ENCODE measurements at places on chromosomes 7 and 10.
A peak's percentile ranks its signal among the peaks of the same experiment; 100 is the strongest.

DNA sequence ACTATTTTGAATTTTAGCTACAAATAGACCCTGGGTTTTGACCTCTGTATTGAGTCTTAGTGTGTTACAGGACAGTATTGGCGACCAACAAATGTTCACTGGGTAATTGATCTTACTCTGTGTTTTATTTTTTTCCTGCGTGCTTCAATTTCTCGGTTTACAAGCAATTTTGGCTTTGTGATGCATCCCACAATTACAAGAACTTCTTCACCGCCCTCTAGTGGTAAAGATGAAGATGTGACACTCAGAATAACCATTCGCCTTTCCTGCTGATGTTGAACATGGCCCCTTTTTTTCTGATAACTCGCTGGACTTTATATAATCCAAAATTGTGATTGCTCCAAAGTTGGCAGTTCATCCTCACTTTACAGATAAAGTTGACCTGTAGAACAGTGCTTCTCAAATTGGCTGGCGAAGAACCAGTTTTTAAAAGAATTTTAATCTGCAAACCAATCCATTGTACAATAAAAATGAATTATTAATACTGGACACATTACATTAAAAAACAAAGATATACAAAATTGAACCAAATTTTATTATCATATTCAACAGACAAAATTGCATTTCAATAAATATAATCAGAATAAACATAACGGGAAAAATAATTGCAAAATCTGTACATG lies 20.2 kb upstream of the SMC3 start:
- no peak for DNase-seq

GRCh38 chr10:102832987-102833386 lies 4.2 kb downstream of the CYP17A1 start:
- DNase-seq: no peak

GRCh38 chr7:9557853-9558252 lies 1124.4 kb downstream of the NXPH1 start:
- DNase-seq: no peak

DNA sequence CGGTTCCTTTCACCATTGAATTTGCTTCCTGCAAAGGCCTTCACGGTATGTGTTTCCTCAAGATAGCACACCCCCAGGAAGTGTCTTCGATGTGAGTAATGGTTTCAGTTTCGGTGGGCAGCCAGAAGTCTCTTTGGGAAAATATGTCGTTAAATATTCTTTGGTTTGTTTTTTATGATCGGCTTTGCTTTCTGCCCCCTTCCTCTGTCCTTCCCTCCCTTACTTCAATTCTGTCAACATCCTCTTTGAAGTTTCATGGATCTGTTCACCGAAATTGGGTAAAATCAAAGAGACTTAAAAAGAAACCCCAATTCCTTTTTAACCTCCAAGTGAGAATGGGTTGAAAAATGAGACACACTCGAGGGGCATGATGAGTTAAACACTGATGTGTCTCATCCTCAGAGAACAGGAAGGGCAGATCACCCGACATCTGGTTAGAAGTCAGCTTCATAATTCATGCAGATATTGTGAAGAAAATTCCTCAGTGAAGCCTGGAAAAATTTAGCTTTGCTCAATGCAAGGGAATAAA lies 170.8 kb upstream of the HABP2 start:
- DNase-seq: no peak

DNA sequence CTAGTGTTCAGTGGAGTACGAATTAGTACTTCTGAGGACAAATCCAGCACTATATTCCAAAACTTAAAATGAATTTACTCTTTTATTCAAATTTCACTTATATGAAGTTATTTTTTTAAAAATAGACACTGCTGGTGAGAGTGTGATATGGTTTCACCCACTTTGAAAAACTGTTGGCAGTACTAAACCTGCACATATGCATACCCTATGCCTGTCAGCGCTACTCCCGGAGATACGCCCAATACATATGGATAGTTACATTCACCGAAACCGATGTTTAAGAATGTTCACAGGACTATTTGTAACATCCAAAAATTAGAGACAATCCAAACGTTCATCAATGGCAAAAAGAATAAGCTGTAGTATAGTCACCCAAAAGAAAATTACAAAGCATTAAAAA lies 69.6 kb downstream of the UBE2H start:
- DNase-seq: no peak

DNA sequence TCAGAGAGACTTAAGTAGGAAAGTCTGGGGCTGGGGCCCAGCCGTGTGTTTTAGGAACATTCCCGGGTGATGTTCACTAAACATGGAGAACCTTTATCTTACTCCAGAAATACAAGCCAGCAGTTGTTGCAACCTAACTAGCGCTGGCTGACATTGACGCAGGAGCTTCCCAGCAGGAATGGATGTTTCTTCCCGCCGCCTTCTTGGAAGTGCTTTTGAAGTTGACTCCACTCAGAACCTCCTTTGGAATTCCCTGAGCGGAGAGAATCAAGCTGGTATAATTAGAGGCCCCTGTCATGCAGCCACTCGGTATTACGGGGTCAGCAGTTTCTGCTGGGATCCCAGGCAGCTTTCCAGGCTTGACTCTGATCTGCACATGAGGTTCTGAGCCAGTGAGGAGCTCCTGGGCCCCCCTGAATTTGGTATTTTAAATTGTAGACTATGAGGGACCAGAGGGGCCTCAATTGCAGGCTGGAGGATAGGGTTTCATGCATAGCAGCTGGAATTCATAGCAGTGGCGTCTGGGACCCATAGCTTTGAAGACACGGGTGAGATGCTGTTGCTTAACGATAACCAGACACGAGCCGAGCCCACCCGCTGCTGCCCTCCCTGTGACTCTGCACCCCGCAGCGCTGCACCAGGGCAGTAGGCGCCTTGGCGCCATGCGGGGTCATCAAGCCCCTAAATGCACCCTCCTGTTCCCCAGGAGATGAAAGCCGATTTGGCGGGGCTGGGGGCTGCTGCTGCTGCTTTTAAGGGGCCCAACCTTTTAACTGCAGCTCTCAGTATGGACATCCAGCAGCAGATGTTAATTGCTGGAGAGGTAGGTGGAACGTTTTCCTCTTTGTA lies 61.8 kb downstream of the EEPD1 start:
- no peak for DNase-seq

- no peak for DNase-seq
Measured at GRCh38 chr7:8135417-8135816, 126.5 kb downstream of the ICA1 start.

- no peak for DNase-seq
Measured at GRCh38 chr10:75127471-75127870, 16.0 kb downstream of the SAMD8 start.

DNA sequence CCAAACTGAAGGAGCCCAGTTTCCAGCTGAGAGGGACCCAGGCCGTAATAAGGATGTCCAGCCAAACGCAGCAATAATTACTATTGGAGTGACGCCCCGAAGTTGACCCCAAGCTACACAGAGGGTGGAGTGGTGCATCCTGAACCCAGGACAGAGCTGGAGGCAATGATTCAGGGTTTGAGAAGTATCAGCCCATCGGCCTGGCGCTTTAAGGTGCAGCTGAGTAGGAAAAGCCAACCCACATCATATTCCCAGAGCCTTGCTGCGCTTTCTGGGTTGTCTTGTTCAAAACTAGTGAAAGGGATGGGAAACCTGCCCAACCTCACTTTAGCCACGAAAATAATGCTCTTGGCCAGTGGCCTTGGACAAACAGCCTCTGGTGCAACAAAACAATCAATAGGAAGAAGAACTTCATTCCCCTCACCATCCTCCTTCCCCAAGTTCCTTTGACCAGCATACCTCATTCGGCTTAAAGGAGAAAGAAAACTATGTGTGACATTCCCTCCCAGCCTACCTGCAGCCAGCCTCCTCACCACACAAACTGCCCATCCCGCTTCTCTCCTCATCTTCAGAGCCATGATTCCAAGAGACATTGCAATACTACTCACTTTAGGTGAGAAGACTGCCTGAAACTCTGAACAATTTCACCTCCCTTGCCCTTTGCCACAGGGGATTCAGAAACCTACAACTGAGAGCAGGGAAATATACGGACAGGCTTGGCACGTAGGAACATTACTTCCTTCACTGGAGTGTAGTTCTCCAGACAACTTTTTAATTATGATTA lies 217.2 kb upstream of the MKLN1 start:
- peak; percentile 33 for DNase-seq

DNA sequence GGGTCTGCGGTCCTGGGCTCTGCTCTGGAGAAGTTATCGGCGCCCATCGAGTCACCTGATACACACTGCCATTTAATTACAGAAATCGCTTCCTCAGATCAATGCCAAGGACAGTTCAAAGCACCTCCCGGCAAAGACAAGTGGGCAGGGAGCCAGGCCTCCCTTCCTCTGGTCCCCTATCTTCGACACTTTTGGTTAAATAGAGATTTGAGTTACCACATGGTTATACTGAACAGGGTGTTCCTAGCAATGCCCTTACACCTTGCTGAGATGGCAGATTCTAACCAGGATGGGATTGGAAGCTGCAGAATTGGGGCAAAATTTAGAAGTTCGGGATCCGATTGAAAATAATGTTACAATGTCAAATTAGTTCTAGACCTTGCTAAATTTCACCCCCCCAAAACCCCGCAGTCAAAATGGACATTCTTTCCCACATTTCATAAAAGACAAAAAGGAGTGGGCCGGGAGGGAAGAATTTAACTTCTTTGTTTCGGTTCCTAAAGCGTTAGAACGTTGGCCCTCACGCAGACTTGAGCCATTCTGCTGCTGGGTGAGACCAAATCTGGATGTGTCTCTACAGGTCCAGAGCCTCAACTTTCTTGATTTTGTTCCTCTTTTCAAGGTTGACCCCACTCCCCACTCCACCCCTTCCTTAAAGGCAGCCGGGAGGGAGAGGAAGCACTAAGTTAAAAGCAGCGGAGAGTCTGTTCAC lies 2.2 kb upstream of the DLX5 start:
- DNase-seq: no peak

GRCh38 chr10:10956681-10957542 lies 60.8 kb upstream of the CELF2 start:
- no peak for DNase-seq

- DNase-seq: peak; percentile 25
Measured at GRCh38 chr10:3241274-3241921, 68.8 kb upstream of the PITRM1 start.

GRCh38 chr10:101450277-101451080 lies 96.5 kb downstream of the BTRC start:
- no peak for DNase-seq

GRCh38 chr10:125048094-125048864 lies 106.4 kb downstream of the ZRANB1 start:
- peak; percentile 95 for DNase-seq

GRCh38 chr10:97873569-97873968 lies 23.9 kb downstream of the GOLGA7B start:
- DNase-seq: no peak

DNA sequence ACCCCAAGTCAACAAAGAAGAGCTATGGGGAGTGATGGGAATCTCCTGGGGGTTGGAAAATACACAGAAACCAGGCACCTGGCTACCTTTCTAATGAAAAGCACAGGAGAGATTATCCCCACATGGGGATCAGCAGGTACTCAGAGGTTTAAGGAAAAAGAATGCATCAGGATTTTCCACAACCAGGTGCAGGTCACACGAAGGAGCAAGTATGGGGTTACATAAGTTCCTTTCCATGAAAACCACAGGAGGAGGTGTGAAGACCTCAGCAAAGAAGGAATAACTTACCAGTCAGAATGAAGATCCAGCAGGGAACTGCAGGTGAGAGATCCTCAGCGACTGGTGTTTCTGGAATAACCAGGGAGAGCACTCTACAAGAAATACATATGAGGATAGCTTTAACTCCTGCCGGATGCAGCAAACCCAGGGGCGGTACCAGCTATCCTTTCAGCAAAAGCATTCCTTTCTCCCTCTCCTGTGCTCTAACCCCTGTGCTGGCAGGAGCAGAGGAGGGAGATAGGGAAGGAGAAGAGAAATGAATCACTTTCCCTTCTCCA lies 116.7 kb upstream of the TMEM106B start:
- DNase-seq: no peak

- DNase-seq: no peak
Measured at GRCh38 chr7:94701555-94701973, 45.6 kb upstream of the SGCE start.

- no peak for DNase-seq
Measured at GRCh38 chr7:129238546-129238945, 13.7 kb downstream of the AHCYL2 start.

DNA sequence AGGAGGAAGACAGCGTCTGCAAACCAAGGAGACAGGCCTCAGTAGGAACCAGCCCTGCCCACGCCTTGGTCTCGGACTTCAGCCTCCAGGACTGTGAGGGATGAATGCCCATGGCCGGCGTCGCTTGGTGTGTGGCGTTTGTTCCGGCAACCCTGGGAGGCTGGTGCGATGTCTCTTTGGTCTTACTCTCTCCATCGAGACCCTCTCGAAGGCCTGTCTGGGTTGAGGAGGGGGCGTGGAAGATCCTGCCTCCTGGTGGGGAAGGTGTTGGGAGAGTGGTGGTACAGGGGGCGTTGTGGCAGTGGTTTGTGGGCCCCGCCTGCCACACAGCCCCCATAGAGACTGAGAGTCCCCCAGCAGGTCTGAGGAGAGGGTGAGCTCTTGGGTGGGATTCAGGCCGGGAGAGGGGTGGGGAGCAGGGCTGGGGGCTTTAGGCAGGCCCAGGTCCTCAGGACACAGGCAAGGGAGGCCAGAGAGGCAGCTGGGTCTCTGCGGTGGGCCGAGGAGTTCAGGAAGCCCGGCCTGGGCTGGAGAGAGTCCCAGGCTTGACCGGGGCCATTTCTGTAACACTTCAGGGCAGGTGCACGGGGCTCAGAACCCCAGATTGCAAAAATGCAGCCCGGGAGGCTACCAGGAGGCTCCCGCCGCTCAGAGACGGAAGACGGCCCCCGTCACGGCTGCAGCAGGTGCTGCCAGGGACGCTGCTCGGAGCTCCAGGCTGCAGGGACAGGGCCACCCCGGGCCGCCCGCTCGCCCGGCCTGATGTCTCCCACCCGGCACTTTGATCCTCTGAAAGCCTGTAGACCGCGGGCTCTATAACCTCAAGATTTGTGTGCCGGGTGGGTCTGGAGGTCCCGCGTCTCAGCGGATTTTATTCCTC lies 33.8 kb upstream of the PSMG3 start:
- no peak for DNase-seq

DNA sequence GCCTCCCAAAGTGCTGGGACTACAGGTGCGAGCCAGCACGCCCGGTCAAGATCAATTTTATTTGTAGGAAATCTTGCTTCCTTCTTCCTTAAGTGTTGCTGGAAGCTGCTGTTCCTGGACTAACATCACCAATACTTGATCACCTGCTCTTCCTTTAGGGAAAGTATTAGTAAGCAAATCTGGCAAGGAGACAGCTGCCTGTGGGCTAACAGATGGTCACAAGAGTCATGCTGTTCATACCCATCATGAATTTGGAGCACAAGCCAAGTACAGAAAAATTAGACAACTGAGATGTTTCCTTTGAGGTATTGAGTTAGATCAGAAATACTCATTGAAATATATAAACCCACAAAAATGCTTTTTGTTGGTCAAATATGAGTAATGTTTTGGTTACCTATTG lies 27.9 kb downstream of the BAIAP2L1 start:
- DNase-seq: no peak

- no peak for DNase-seq
Measured at GRCh38 chr7:50366311-50366710, 61.8 kb downstream of the IKZF1 start.

- DNase-seq: no peak
Measured at GRCh38 chr10:133158756-133159610, 1.0 kb upstream of the KNDC1 start.

- no peak for DNase-seq
Measured at GRCh38 chr7:104254696-104255095, 46.9 kb upstream of the ORC5 start.

GRCh38 chr10:59957975-59958374 lies 51.6 kb upstream of the CCDC6 start:
- DNase-seq: no peak
